Astrocyte of the cerebellum (primary cell): ENCODE measurements at places on chromosomes 1 and 21.

DNA sequence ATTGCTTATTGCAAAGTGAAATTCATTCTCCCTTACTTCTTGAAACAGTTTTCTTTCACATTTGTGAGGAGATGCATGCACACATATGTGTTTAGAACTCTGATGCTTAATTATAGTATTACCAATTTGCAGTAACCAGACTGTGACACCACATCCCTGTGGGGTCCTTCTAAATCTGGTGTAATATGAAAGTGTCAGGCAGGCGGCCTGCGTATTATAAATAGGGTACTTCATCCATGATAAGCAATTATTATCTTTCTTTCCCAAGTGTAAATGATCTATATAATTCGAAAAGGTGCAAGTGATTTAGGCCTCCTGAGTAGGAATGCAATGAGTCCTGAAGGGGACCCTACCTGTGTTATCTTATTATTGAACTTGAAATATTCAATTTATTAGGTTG, 876 bp downstream of the EFCAB7 start:
- no peak for DNase-seq

- DNase-seq, result no peak
These were observed 4.7 kb downstream of the MAP1LC3C start for GRCh38 chr1:241994171-241994570.

DNA sequence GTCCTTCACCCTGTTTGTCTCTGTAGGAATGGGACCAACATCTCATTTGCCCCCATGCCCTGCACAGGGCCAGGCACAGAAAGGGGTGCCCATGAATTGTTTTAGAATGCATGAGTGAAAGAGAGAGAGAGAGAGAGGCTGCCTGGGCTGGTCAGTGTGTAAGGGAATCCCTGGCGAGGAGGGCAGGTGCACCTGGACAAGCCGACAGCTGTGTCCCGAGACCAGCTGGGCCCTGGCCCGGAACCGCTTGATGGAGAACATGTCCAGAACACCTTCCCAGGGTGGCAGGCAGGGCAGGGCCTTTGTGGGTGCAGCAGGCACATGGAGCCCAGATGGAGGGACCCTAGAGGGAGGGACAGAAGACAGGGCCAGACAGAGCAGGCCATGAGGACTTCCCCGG, 22.7 kb downstream of the SPOCD1 start:
- no peak for DNase-seq

DNA sequence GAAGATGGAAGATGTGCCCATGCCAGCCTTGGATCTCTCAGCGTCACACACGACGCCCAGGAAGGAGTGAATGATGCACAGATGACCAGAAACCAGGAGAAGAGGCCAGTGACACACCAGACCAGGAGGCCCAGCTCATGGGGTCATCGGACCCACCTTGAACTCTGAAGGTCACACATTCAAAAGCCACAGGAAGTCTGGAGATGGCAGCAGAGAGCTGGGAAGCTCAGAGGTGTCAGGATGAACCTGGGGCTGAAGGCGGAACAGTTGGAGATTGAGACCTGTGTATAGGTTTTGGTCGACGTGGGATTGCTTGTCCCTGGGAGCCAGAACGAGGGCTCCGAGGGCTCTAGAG, 43.6 kb downstream of the SLC19A1 start:
- DNase-seq, result no peak

DNA sequence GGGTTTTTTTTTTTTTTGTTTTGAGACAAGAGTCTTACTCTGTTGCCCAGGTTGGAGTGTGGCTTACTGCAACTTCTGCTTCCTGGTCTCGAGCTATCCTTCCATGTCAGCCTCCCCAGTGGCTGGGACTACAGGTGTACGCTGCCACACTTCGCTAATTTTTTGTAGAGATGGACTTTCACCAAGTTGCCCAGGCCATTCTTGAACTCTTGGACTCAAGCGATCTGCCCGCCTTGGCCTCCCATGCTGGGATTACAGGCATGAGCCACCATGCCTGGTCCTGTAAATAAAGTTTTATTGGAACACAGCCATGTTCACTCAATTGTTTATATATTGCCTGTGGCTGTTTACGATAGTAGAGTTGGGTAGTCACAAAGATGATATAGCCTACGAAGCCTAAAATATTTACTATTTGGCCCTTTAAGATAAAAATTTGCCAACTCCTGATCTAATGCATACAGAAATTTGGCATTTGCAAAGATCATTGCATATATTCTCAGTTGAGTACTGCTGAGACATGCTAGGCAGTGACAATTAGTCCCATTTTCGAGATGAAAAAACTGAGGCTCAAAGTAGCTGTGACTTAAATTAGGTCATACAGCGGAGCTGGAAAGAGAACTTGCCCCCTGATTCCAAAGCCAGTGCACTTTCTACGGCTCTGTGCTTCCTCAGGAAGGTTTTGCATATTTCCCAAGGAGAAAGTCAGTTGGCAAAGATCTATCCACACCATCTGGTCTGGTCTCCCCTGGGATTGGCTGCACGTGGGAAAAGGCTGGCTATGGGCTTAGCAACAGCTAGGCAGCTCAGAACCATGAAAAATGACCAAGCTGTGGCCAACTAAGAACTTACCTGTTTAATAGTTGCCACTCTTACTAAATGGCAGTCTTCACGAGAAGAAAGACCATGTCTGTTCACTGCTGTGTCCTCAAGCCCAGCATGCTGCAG, 19.4 kb downstream of the MECR start:
- DNase-seq, result no peak
